ENCODE measurements at places on chromosomes 16 and 17. TPM values are rescaled to one million over a fixed set of nuclear protein-coding genes. Genes with fewer than 3 reads are reported as not detected.

Gene CA5A
- polyA plus RNA-seq = not detected

Gene SRL
- polyA plus RNA-seq = 0.46 TPM

Gene EFNB3
- 4.3 TPM for polyA plus RNA-seq

Gene HSD17B1
- polyA plus RNA-seq = 3.6 TPM

Gene PTX4
- polyA plus RNA-seq = 0.17 TPM

Gene C17orf75
- 23.8 TPM for polyA plus RNA-seq

Gene KCNH6
- 0.32 TPM for polyA plus RNA-seq

Gene UBN1
- 5.9 TPM for polyA plus RNA-seq
